ENCODE measurements at places on chromosomes 7 and 10. TPM values are rescaled to one million over a fixed set of nuclear protein-coding genes. Genes with fewer than 3 reads are reported as not detected.

FHIP2A gene
- 35.0 TPM for total RNA-seq

RBM20 gene
- 1.6 TPM for total RNA-seq

CDH23 gene
- under 0.01 TPM for total RNA-seq

OR6B1 gene
- total RNA-seq = not detected

MARCHF5 gene
- 27.7 TPM for total RNA-seq

Measured in dermis lymphatic vessel endothelial cell (primary cell).